A549 treated with Hydrocortisone at 1 μM for 4 hours (cell line): ENCODE measurements at places on chromosomes 1 and 21. TPM values are rescaled to one million over a fixed set of nuclear protein-coding genes. Genes with fewer than 3 reads are reported as not detected.

CNKSR1 gene
- 0.15 to 0.51 TPM (median 0.30 TPM) in 5 replicates for total RNA-seq

EIF4G3 gene
- 16.5 to 22.5 TPM (median 19.9 TPM) in 5 replicates for total RNA-seq

BRINP2 gene
- total RNA-seq, result 0.13 to 0.32 TPM (median 0.15 TPM) in 5 replicates

CFHR2 gene
- not detected in 5 replicates for total RNA-seq

CTPS1 gene
- 80.1 to 122 TPM (median 91.9 TPM) in 5 replicates for total RNA-seq

HRNR gene
- not detected in 5 replicates for total RNA-seq

IL23R gene
- not detected in 5 replicates for total RNA-seq

SH2D1B gene
- 0.06 to 0.15 TPM (median 0.12 TPM) in 5 replicates for total RNA-seq

CD1E gene
- total RNA-seq, result not detected in 5 replicates

RNU1-4 gene
- 6.1 to 30.4 TPM (median 9.0 TPM) in 3 of 5 replicates, not detected in the others for total RNA-seq

SPRR1A gene
- total RNA-seq, result not detected in 5 replicates

MYOCOS gene
- not detected in 5 replicates for total RNA-seq

PDZK1 gene
- total RNA-seq, result 0.59 to 1.2 TPM (median 0.90 TPM) in 5 replicates

UTS2 gene
- total RNA-seq, result not detected in 5 replicates

TPTE gene
- total RNA-seq, result not detected in 5 replicates

FAM110D gene
- total RNA-seq, result 0.06 TPM in 4 of 5 replicates, not detected in the other

RYR2 gene
- total RNA-seq, result 0.01 to 0.18 TPM (median 0.05 TPM) in 5 replicates

PGLYRP4 gene
- total RNA-seq, result not detected in 5 replicates

NCMAP gene
- 0.03 to 0.08 TPM (median 0.07 TPM) in 5 replicates for total RNA-seq

OR2L13 gene
- total RNA-seq, result not detected in 5 replicates

DHRS3 gene
- 40.2 to 49.5 TPM (median 47.2 TPM) in 5 replicates for total RNA-seq

IL24 gene
- total RNA-seq, result 0.25 to 0.61 TPM (median 0.54 TPM) in 5 replicates

GJB3 gene
- 9.6 to 17.9 TPM (median 13.4 TPM) in 5 replicates for total RNA-seq

DTL gene
- 18.8 to 24.8 TPM (median 20.6 TPM) in 5 replicates for total RNA-seq

GJA5 gene
- not detected in 5 replicates for total RNA-seq

LHX8 gene
- total RNA-seq, result 0.69 to 1.3 TPM (median 1.3 TPM) in 5 replicates

TTC22 gene
- not detected in 5 replicates for total RNA-seq

SDF4 gene
- 113 to 131 TPM (median 122 TPM) in 5 replicates for total RNA-seq

DARS2 gene
- total RNA-seq, result 37.4 to 52.5 TPM (median 41.9 TPM) in 5 replicates

KRTAP19-3 gene
- total RNA-seq, result not detected in 5 replicates

GREM2 gene
- total RNA-seq, result 0.07 to 0.16 TPM (median 0.10 TPM) in 5 replicates

TAS1R3 gene
- total RNA-seq, result 0.07 to 0.24 TPM (median 0.20 TPM) in 5 replicates

FAM167B gene
- 0.16 to 0.70 TPM (median 0.55 TPM) in 5 replicates for total RNA-seq

PRRX1 gene
- total RNA-seq, result 0.02 to 0.08 TPM in 2 of 5 replicates, not detected in the others
